ENCODE measurements at places on chromosomes 6 and 20. TPM values are rescaled to one million over a fixed set of nuclear protein-coding genes. Genes with fewer than 3 reads are reported as not detected.

Gene OOEP
- not detected for total RNA-seq

Gene SDCBP2
- total RNA-seq: 1.7 TPM

Gene COL20A1
- total RNA-seq: 0.34 TPM

Gene CDC5L
- total RNA-seq: 28.5 TPM

Gene EMILIN3
- under 0.01 TPM for total RNA-seq

Gene MEP1A
- total RNA-seq: not detected

Gene E2F1
- 11.4 TPM for total RNA-seq

Gene TMEM170B
- 1.4 TPM for total RNA-seq

Gene VWA7
- not detected for total RNA-seq

Gene PSORS1C2
- total RNA-seq: not detected

Gene NOX3
- total RNA-seq: not detected

Gene NT5DC1
- total RNA-seq: 9.7 TPM

Gene ECT2L
- not detected for total RNA-seq

Gene TRIM31
- total RNA-seq: not detected

Gene SF3B5
- total RNA-seq: 156 TPM

Gene ANKEF1
- total RNA-seq: 2.3 TPM

Gene PLN
- total RNA-seq: not detected

Gene MAS1
- total RNA-seq: not detected

Gene AVP
- not detected for total RNA-seq

Gene LRP11
- total RNA-seq: 32.0 TPM

Gene DNAH8
- not detected for total RNA-seq

Gene PRRC2A
- total RNA-seq: 75.2 TPM

Gene SCRT2
- total RNA-seq: not detected

Gene TAAR8
- total RNA-seq: not detected

Gene COL12A1
- 19.3 TPM for total RNA-seq

Gene SRSF12
- 1.4 TPM for total RNA-seq

Gene NR2E1
- under 0.01 TPM for total RNA-seq

Gene OPRM1
- not detected for total RNA-seq

Gene C20orf202
- total RNA-seq: under 0.01 TPM

Gene MBOAT1
- 39.0 TPM for total RNA-seq

Gene OR2J3
- total RNA-seq: not detected

Gene MYBL2
- 27.6 TPM for total RNA-seq

Gene CPXM1
- not detected for total RNA-seq

Gene C2
- total RNA-seq: 3.7 TPM

Gene ABHD12
- total RNA-seq: 59.6 TPM

Gene CDKN1A
- 115 TPM for total RNA-seq

Gene ELOVL4
- total RNA-seq: 3.7 TPM

Gene DUSP22
- 31.8 TPM for total RNA-seq

Gene GPR6
- total RNA-seq: not detected

Gene NDUFAF5
- total RNA-seq: 29.0 TPM

Gene SLC22A2
- not detected for total RNA-seq

Gene ARMC12
- total RNA-seq: not detected

Gene FAM217A
- not detected for total RNA-seq

Gene GNL1
- total RNA-seq: 40.3 TPM

Gene BPIFA1
- not detected for total RNA-seq

Gene EYS
- total RNA-seq: under 0.01 TPM

Gene SAMD10
- 1.00 TPM for total RNA-seq

Gene ATAT1
- total RNA-seq: 4.1 TPM

Gene BMP7
- not detected for total RNA-seq

Gene ABHD16B
- not detected for total RNA-seq

All from melanocyte of skin (primary cell).